ENCODE measurements at places on chromosomes 11 and 22. TPM values are rescaled to one million over a fixed set of nuclear protein-coding genes. Genes with fewer than 3 reads are reported as not detected.

OVCH2 gene
- total RNA-seq, result not detected

KRTAP5-7 gene
- total RNA-seq, result 0.17 TPM

LUZP2 gene
- not detected for total RNA-seq

AIFM3 gene
- not detected for total RNA-seq

UPK3A gene
- total RNA-seq, result not detected

GRIK4 gene
- not detected for total RNA-seq

GRAP2 gene
- total RNA-seq, result 112 TPM

DRD2 gene
- not detected for total RNA-seq

DNAJB7 gene
- total RNA-seq, result not detected

LRRC32 gene
- 2.5 TPM for total RNA-seq

NFAM1 gene
- 0.05 TPM for total RNA-seq

COA4 gene
- total RNA-seq, result 54.2 TPM

MS4A6E gene
- not detected for total RNA-seq

CRYBB3 gene
- not detected for total RNA-seq

VWCE gene
- 2.6 TPM for total RNA-seq

RAB38 gene
- 0.91 TPM for total RNA-seq

FXYD6 gene
- not detected for total RNA-seq

HORMAD2 gene
- total RNA-seq, result not detected

TNNI2 gene
- not detected for total RNA-seq

TSPO gene
- total RNA-seq, result 124 TPM

OSBP2 gene
- total RNA-seq, result 0.73 TPM

MS4A6A gene
- not detected for total RNA-seq

GRIA4 gene
- not detected for total RNA-seq

GAL gene
- not detected for total RNA-seq

DCDC1 gene
- not detected for total RNA-seq

SLC22A25 gene
- total RNA-seq, result not detected

P4HA3 gene
- not detected for total RNA-seq

TSGA10IP gene
- total RNA-seq, result not detected

VPREB3 gene
- total RNA-seq, result not detected

DNAJC4 gene
- 43.9 TPM for total RNA-seq

XRRA1 gene
- total RNA-seq, result 7.9 TPM

PLA2G3 gene
- not detected for total RNA-seq
